Renal cortex interstitium (tissue), 15 donors: ENCODE measurements at places on chromosomes 7 and 10.

DNA sequence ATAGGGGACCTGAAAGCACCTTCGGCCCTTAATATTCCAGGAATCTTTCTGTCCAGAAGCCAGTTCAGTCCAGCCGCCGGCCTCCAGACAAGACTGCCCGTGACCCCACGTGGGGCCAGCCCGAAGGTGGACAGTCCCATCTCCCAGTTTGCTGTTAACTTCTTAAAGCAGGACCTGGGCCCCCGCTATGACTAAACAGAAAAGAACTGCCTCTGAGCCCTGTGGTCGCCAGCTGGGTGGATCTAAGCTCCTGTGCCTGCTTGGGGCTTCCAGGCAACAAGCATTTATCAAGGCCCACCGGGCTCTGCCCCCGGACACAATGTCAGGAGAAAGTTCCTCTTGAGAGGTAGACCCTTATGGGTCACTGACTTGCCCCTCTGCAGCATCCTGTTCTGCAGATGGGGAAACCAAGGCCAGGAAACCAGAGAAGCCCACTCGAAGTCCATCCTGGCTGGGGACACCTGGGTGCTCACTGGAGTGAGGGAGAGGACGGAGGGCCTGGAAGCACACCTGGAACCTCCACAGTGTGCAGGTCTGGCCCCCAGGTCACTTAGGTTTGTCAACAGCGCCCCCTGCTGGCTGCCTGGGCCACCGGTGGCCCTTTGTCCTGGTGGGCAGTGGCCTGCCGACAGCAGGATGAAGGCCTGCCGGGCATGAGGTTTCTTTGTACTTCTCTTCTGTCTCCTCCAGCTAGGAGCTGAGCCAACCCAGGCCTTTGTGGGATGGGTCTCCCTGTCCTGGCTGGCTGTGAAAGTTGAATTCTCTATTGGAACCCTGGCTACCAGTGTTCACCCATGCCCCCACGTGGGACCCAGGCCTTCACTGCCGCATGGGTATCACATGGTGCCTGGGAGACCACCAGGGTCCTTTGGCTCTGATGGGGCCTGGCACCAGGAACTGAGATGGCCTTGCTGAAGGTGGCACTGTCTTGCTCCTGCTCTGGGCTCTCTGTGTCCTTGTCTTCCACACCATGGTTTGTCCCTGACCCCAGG is 128.0 kb downstream of the ZMIZ1 start:
- DNase-seq: no peak

- DNase-seq: no peak
Measured at GRCh38 chr10:79438021-79438698, 7.3 kb downstream of the ZCCHC24 start.

DNA sequence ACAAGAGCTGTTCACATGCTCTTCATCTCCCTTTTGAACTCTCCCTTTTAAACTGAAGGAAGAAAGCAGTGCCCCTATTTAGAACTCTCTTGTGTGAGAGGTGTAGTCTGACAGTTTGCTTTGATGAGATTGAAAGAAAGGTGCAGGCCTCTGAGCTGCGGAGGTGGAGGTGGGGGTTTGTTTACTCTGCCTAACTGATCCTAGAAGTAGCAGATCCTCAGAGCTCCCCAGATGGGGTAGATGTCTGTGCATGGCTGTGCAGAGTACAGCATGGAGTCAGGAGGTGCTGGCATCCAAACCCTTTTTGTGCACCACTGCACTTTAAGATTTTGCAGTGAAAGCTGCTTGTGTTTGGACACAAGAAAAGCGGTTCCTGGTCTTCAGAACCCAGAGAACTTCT is 58.3 kb downstream of the MINDY4 start:
- DNase-seq: no peak

DNA sequence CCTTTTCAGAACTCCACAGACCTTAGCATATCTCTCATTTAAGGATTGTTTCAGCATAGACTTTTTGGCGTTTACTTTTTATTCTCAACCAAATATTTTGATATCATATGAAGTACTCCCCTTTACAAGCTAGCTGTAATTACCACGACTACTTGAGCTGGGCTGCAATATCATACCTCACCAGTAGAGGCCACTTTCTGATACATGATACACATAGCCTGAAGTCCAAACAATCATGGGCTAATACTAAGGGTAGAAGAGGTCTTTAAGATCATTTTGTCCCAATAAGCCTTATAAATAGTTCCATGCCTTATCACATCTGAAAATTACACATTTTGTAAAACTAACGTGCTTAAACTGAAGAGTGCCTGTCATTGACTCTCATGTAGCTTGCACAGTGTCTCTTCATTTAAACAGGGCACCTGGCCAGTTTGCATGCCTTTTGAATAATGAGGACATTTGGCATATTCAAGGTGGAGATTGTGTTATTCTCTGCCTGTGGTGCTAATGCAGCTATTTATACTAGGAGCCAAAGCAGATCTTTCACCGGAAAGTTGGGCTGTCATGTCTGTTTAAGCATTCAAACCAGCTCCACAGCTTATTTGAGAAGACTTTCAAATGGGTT is 403.7 kb upstream of the ZMIZ1 start:
- no peak for DNase-seq

DNA sequence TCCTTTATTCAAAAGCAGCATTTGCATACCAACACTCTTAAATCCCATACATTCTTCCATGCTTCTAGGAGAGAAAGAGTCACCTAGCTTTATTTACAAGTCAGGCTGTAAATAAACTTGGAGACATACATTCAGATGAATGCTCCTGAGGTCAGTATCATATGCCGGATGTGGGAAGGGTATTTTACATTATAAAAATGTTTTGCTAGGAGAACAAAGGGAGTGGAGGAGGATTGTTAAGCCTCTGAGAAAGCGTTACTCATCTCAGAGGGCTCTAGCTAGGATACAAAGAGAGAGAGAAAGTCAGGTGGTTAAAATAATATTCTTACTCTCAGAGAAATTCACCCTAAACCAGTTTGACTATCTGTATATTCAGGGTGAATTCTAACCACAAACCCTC is 300.9 kb upstream of the NPSR1 start:
- no peak for DNase-seq

DNA sequence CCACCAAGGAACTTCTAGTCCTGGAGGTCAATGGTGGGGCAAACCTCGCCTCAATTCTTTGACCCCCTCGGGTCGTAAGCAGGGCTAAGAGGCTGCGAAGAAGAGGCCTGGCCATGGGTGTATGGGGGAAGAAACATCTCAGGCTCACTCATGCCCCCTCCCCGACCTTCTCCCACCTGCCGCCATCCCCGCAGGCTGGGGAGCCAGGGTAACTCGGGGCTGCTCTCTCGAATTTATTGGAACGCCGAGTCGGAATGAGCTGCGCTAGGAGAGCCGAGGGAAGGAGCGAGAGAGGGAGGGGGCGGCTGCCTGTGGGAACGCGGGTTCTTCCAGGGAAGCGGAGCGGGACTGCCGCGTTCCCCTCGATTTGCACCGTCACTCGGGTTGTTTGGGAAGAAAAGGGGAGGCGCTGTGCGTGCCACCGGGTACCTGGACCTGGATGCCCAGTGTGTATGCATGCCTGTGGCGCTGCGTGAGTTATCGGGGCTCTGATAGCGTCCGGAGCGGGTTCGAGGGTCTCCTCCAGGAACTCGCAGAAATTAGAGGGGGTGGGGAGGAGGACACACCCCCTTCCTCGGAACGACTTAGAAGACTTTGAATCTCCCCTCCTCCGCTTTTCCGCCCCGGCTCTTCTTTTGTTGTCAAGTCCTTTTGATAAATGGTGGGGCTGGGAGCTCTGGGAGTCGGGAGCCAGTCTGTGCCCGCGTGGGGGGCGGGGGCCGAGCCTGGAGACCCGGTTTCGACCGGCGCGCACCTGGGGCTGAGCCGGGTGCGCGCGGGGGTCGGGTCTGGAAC is 1.8 kb upstream of the ZNF503 start:
- peak; percentile 89 for DNase-seq

DNA sequence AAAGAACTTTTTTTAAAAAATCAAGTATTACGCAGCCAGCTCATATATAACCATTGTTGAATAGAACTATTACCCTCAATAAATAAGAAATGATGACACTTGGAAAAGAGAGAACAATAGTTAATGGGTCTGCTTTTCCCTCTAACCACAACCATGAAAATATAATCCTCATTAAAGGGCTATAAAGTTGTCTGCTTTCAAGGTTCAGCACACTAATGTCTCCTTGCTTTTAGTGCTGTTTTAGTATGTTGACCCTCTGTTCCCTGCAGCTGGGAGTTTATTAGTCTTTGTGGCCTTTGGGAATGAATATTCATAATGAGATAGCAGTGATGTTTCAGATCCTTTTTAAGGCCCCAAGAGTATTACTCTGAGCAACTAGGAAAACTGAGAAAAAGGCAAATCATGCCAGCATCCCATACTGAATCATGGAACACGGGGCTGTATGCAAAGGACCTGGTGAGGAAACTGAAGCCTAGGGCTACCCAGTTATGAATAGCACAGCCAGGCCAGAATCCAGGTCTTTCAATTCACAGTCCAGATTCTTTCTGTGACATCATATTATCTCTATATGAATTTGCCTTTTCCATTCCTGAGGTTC is 332.0 kb upstream of the LRGUK start:
- no peak for DNase-seq

GRCh38 chr7:140056431-140057142 is 6.2 kb downstream of the PARP12 start:
- DNase-seq: no peak

DNA sequence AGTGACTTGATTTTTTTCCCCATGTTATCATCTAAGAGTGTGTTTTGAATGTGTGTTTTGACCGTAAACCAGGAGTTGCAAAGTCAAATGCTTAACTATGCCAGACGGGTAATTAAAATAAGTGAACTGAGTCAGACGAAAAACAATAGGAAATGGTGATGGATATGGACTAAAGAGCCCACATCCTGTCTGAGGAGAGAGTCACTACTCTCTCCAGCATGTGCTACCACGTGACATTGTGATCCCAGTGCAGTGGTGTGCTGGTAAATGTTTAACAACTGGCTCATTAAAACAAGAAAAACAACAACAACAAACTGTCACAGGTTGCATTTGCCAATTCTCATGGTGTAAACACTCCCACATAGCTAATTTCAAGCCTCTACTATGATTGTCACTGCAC is 164.3 kb downstream of the SUGCT start:
- DNase-seq: no peak

- DNase-seq: no peak
Measured at GRCh38 chr7:138843632-138844580, 45.9 kb upstream of the ATP6V0A4 start.

DNA sequence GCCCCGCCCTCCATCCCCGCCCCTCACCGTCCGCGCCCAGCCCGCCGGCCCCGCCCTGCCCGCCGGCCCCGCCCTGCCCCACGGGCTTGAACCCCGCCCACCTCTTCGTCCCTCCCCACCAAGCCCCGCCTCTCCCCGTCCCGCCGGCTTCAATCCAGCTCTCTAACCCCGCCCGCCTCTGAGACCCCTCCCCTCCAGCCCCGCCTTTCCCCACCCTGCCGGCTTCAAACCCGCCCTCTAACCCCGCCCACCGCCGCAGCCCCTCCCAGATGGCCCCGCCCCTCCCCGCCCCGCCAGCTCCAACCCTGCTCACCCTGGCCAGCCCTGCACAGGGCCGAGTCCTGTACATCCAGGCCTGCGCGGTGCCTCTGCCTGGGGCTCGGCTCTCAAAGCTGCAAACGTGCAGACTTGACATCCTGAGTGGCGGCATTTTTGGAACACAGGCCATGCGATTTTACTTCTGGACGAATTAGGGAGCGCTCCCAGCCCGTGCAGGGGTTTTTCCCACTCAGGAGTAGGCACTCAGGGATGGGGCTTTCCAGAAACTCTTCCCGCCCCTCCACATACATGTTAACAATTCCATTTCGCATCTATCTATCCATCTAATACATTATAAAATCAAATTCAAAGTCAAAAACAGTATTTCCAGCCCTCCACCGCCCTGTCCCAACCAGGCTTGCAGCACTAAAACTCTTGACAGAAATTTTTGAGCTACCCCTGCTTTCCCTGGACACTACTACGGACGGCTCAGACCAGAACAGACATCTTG is 477 bp upstream of the NMT2 start:
- DNase-seq: peak; percentile 91

GRCh38 chr10:49335364-49335972 is 36.5 kb downstream of the C10orf71 start:
- no peak for DNase-seq

GRCh38 chr10:28710202-28710886 is 33.0 kb downstream of the BAMBI start:
- DNase-seq: no peak
